Stimulated activated naive CD4-positive, alpha-beta T cell treated with Interleukin-2 at 50 U/mL for 16 hours (primary cell): ENCODE measurements at places on chromosomes 5 and 9.

- no peak for DNase-seq
These were observed 1.7 kb upstream of the GLT6D1 start for GRCh38 chr9:135641047-135641446.

DNA sequence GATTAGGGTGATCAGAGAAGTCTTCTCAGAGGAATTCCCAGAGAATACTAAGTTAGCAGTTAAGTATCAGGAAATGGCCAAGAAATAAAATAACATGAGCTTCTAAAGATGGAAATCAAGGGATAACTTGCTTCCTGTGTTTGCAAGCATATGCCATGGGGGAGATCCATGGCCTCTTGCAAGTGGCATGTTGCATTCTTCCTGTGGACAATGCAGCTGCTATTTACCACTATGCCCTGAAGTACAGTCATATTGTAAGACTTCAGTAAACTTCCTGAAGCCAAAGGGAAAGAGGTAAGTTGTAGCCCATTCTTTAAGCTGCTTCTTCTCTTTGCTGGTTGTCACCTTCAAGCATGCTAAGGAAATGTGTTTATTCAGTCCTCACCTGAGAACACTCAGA is 154.7 kb upstream of the RUSC2 start:
- no peak for DNase-seq

GRCh38 chr9:34744295-34745221 is 34.6 kb upstream of the CCL21 start:
- DNase-seq = no peak

DNA sequence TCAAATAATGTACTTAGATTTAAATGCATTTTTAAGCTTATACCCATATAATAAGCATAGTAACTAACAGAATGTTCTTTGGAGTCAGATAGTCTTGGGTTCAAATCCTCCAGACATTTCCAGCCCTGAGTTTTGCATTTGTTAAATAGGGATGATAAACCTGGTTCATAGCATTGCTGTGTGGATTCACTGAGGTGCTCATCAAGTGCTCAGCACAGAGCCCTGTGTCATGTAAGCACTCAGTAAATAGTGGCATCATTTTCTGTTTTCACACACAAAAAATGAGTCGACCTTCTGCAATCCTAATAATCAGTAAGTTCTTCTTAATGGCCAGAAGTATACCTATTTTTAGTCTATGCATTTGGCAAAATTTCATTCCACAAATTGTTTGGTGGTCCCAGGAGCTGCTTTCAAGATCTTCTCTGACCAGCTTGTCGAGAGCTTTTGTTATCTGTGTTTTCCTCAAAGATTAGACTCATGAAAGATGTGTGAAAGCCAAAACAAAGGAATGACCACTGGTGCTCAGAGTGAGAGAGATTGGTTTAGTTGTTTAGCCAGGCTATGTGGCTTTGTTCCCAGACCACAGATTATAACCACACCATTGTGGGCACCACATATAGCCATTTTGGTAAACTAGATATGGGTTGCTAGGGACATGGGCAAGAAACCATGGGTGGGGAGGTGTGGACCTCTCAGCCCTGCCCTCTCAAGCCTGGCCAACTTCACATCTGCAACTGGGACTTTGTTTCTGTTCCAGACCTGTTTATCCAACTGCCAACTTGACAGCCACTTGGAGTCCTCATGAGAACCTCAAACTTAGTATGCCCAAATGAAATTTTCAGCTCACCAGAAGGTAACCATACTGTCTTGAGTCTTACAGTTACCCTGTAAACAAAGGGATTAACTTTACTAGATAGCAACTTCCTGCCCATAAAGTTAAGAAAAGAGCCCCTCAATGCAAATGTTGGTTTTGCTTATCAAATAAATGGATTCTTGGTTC is 45.0 kb downstream of the DOCK8 start:
- no peak for DNase-seq

DNA sequence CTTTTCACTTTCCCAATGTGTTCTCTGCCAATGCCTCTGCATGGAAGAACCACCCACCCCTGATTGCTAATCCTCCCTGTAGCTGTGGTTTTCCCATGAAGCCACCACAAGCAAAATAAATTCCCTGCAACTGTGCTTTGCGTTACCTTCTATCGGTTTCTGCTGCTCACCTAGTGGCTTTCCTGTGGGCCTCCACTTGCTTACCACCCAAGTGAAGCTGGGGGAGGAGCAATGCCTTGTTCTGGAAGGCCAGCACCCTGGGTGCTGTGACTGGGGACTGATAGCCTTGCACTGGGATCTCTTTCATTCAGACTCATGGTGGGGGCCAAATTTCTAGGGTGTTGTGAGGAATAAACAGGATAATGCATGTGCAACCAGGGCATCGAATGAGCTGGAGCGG is 56.3 kb upstream of the GDNF start:
- no peak for DNase-seq

- no peak for DNase-seq
These were observed 5.9 kb downstream of the KLF9 start for GRCh38 chr9:70408393-70409040.

DNA sequence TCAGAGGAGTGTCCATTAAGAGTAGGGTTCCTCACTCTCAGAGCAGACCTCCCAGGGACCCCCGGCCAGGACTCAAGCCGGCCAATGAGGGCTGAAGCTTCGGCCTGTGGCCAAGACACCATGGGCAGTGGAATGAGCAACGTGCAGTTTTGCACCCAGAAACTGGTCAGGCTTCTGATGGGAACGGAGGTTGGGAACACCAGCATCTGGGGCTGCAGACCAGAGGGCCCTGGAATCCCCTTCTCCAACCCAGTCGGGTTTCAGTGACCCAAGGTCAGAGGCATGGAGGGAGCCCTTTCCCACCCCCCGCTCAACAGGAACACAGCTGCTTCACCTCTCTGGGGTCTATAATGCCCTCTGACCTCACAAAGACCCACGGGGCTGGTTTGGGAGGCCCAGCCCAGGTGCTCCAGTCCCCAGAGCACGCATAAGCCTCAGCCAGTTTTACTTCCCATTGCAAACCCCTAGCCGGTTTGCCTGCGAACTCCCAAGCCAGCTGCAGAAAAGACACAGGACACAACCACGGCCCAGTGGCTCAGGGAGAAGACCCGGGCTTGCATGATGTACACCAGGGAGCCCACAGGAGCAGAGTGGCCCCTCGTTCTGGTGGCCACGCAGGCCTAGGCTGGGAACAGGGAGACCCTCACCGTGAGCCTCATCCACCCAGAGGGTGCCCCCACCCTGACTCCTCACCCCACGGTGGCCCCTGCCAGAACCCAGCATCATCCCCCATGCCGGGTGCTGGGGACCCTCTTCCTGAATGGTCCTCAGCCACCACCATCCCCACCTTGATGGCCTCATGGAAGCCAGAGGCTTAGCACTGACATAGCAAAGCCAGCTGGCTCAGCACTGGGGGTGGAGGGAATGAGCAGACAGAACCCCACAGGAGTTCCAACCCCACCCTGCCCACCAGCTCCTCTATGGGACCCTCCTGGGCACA is 30.6 kb downstream of the VAV2 start:
- no peak for DNase-seq

DNA sequence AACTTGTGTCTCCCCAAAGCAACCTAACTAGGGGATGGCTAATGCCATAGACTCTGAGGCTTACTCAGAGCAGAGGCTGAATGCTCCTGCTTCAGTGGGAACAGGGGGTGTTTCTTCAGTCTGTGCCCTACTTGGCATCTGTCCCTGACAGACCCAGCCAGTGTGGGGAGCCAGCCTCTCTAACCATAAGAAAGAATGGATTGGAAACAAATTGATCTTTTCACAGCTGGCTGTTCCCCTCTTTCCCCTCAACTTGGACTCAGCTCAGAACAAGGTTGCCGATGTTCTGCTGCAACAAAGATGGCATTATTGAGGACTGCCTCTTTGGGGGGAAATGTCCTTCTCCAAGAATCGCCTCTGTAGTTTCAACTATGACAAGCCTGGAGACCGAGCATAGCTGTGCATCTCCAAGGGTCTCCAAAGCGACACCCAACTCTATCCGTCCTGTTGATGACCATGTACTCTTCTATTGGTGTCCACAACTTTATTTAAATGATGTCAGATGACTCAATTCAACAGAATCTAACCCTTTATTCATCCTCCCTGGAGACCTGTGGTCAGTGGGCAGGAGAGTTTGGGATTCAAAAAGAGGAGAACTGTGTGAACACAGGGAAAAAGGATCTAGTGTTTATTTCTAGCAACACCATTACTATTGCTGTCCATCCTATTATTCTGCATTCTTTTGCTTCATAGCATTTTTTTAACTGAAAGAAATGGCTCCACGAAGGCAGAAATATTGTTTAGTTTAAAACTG is 24.7 kb upstream of the TNC start:
- DNase-seq = no peak

DNA sequence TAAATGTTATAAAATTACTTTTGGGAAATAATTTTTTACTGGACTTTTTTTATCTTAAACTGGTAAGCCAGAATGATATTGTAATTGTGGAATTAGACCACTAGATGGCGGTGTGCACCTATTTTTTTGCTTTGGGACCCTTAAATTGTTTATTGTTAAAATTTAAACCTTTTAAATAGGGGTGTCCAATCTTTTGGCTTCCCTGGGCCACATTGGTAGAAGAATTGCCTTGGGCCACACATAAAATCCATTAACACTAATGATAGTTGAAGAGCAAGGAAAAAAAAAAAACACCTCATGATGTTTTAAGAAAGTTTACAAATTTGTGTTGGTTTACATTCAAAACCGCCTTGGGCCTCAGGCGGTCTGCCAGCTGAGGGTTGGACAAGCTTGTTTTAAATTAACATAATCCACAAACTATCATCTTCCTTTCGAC is 28.4 kb upstream of the GADD45G start:
- DNase-seq = no peak
